ENCODE measurements at places on chromosomes 6 and 20.

- DNase-seq, result no peak
These were observed 945.7 kb downstream of the KIF16B start for GRCh38 chr20:15627501-15627903.

DNA sequence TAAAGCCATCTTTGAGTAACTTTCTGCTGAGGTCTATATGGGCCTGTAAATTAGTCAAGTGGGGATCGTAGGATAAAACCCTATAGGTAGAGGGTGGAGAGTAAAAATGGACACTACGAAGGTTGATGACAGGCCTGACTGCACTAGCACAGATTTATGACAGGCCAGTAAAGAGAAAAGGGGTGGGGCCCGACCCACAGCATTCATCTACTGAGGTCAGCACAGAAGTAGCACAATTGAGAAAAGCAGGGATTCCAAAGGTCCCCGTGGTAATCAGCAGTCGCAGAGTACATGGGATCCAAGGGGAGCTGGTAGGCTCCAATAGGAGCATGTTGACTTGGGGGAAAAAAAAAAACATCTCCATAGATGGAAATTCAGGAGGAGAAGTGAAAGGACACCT is 660.4 kb downstream of the TFAP2A start:
- DNase-seq, result no peak

- DNase-seq, result no peak
These were observed 92.0 kb upstream of the AFDN start for GRCh38 chr6:167734662-167735083.

- DNase-seq, result no peak
These were observed 195.4 kb upstream of the RUNX2 start for GRCh38 chr6:45132658-45133294.

GRCh38 chr6:85641897-85642773 is 551 bp downstream of the SYNCRIP start:
- no peak for DNase-seq

GRCh38 chr6:11053307-11053706 is 9.2 kb upstream of the ELOVL2 start:
- no peak for DNase-seq

DNA sequence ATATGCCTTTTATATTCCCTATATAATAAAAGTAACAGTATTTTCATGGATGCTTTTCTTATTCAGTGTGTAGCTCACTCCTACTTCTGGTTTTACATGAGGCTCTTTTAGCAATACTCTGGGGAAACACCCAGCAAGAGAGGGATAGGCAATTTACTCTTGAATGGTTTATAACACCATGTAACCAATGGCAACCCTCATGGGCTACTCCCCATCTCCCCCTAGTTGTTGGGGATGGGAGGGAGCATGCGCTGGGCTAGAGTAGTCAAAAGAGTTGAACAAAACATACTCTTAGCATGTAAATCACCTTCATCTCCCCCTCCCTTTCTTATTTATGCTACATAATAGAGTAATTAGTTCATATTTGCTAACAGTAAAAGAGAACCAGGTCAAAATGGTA is 140.1 kb upstream of the LRFN2 start:
- no peak for DNase-seq

DNA sequence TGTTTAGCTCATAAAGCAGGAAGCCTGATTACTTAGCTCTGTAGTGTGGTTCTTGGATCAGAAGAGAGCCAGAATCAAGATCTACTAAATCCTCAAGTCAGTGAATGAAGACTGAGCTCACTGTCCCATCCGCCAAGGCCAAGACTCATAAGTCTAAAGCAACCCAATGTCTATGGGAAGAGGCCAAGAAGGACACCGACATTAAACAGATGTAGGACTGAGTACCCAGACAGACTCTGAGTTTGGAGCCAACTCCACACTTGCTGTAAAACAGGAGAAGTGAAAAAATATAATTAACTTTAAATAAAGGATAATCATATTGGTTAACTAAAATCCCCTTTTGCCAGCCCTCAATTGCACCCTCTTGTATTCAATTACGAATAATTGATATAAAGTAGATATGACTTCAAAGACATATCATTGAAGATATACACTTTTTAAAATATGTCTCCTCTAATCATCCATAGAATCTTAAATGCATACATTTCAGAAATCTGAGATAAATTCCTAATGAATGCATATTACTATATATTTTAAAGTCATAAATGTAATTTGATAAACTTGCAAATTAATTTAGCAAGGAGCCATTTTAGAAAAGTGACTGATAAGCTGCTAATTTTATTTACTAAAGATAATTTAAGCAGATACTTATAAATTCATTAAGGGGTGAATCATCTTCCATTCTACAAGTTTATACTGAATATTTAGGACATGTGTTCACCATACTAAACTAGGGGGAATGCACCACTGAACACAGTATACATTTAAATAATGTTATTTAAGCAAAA is 617.0 kb upstream of the ARID1B start:
- no peak for DNase-seq

All from non-pigmented ciliary epithelial cell (primary cell).